ENCODE measurements at places on chromosomes 1 and 21.

DNA sequence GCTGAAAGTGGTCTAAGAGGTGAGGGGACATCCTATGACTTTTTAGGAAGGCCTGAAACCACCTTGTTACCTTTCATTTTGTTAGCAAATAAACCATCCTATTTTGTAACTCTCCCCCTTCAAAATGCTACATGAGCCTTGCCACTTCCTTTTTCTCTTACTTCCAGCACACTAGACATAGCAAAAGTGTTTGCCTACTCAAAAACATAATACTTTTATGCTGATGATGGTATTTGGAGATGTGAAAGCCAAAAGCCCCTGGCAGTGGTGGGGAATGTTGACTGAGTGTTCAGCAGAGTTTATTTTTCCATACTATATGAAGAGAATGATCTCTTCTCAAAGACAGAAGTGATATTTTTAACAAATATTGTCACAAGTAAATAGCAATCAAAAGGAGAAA, 134.2 kb downstream of the EDEM3 start:
- DNase-seq, result no peak

DNA sequence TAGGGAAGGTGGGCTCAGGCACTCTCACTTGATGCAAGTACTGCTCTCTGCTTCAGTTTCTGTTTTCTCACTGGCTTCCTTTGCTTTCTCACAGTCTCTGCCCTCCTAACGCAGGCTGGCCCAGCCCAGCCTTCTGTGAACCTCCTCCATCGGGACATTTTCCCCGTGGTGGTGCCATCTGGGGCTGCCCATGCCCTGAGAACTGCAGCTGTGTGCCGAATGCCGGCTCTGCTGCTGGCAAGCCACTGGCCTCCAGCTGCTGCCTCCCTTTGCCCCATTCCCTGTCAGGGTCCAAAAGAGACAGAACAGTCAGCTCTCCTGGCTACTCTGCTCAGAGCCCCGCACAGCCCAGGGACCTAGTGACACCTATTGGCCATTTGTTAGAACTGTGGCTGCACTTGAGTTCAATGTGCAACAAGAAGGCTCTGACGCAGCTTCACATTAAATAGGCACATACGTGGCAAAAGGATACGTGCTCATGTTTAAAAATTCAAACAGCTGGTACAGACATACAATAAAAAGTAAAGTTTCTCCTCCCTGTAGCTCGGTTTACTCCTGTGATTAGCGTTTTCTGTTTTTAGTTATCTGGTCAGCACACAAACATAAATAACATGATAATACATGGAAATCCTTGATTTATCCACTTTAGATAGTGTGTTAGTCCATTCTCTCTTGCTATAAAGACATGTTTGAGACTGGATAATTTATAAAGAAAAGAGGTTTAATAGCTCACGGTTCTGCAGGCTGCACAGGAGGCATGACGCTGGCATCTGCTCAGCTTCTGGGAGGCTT, 46.6 kb downstream of the FCRL5 start:
- peak; percentile 77 for DNase-seq

- DNase-seq, result no peak
Measured at GRCh38 chr1:219294251-219294650, 120.6 kb downstream of the LYPLAL1 start.

DNA sequence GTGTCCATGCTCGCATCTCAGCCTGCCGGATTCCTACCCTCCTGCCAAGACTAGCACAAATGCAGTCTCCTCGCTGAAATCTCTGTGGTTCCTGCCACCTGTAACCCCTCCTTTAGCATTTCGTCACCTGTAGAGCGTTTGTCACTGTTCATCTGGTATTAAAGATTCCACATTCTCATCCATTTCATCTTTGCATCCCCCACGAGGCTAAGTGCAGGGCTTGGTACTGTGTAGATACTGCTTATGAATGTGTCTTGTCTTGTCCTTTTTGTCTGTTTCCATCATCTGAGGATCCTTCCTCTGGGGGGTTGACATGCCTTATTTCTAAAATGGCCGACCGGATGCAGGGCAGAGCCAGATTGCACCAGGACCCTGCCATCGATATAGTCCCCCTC, 53.7 kb upstream of the DNAJC6 start:
- no peak for DNase-seq

GRCh38 chr1:39335216-39335615, 130.7 kb downstream of the MACF1 start:
- no peak for DNase-seq

DNA sequence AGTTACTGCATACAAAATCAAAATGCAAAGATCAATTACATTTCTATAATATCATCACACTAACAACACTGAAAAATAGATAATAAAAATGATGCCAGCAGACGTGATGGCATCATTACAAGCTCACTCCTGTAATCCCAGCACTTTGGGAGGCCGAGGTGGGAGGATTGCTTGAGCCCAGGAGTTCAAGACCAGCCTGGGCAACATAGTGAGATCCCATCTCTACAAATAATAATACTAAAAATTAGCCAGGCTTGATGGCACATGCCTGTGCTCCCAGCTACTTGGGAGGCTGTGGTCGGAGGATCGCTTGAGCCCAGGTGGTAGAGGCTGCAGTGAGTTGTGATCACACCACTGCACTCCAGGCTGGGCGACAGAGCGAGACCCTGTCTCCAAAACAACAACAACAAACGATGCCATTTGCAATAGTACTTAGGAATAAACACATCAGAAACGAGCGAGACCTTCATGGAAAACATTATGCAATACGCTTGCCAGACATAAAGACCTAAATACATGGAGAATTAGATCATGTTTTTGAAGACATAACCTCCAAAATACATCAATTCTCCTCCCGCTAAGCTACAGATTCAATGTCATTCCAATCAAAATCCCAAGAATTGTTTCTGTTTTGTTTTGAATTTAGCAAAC, 86.6 kb upstream of the ERRFI1 start:
- DNase-seq, result no peak

DNA sequence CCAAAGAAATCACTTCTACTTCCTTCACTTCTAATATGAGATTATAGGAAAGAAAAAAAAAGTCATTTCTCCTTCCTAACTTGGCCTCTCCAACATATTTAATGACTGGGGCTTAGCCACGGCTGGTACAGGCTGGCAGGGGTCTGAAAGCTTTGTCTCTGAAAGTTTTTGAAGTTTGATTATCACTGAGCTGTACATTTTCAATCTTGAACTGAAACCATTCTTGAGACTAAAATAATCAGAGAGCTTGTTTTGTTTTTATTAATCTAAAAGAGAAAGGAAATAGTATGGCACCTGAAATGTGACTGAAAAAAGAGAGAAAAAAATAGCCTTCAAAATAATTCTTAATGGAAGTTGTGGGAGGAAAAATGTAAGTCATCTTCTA, 3.8 kb upstream of the KRTAP19-8 start:
- DNase-seq, result no peak

DNA sequence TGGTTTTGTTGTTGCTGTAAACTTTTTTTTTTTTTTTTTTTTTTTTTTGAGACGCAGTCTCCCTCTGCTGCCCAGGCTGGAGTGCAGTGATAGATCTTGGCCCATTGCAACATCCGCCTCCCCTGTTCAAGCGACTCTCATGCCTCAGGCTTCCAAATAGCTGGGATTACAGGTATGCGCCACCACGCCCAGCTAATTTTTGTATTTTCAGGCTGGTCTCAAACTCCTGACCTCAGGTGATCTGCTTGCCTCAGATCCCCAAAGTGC, 78.9 kb upstream of the SLC45A1 start:
- no peak for DNase-seq

GRCh38 chr1:84489766-84490165, 10.7 kb downstream of the RPF1 start:
- DNase-seq, result no peak

GRCh38 chr1:151340870-151341754, 5.9 kb downstream of the RFX5 start:
- peak; percentile 62 for DNase-seq
